IPS DF 6.9 (cell line): ENCODE measurements at places on chromosomes 1 and 21.

GRCh38 chr1:178120088-178120487 is 26.2 kb downstream of the RASAL2 start:
- H3K27ac ChIP-seq = no peak overlapping the region
- DNase-seq = no peak
- no peak overlapping the region for H3K4me3 ChIP-seq
- H3K4me1 ChIP-seq = peaks cover 1% of the 10 kb centered on the region; the same call in 1 of the 2 replicates
- H3K27me3 ChIP-seq = no peaks in the 10 kb centered on the region

GRCh38 chr1:47926461-47926999 is 70.7 kb downstream of the TRABD2B start:
- H3K4me1 ChIP-seq = no peaks in the 10 kb centered on the region
- H3K36me3 ChIP-seq = no peaks in the 10 kb centered on the region
- H3K27me3 ChIP-seq = no peaks in the 10 kb centered on the region
- no peak for DNase-seq

DNA sequence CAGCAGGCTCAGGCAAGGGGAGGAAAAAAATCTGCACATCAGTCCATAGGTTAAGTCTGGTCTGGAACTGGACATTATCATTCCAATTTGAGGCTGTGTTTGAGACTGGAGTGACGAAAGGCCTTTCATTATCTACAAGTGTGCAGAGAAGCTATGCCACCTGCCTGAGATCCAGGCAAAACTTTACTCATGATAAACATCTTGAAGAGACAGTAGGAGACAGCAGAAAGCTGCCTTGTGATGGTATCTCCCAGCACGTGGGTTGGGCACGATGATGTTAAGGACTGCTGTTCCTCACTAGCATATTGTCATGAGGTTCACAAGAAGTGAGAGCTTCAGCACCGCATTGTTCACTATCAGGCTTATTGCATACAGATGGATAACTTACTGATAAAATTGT is 126.4 kb downstream of the PLXNA2 start:
- DNase-seq = no peak
- H3K27me3 ChIP-seq = no peaks in the 10 kb centered on the region
- H3K4me3 ChIP-seq = no peak overlapping the region
- H3K27ac ChIP-seq = no peak overlapping the region

DNA sequence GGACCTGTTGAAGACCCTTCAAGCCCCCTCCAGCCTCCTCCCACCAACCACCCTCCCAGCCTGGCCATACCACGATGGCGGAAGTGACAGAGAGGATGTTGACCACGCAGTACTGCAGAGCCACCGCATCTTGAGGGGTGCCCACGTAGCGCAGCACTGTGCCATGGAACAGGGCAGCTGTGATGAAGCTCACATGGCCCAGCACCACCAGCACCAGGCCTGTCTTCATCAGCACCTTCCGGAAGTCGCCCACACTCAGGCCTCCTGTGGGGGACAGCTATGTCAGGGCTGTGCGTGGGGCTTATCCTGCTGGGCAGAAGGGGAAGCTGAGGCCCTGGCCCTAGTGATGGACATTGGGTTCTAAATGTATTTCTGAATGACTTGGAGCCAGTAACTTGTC is 3.1 kb downstream of the TMEM54 start:
- peaks cover 14% of the 10 kb centered on the region for H3K27me3 ChIP-seq
- no peak overlapping the region for H3K4me3 ChIP-seq
- no peaks in the 10 kb centered on the region for H3K4me1 ChIP-seq
- H3K36me3 ChIP-seq = no peaks in the 10 kb centered on the region

DNA sequence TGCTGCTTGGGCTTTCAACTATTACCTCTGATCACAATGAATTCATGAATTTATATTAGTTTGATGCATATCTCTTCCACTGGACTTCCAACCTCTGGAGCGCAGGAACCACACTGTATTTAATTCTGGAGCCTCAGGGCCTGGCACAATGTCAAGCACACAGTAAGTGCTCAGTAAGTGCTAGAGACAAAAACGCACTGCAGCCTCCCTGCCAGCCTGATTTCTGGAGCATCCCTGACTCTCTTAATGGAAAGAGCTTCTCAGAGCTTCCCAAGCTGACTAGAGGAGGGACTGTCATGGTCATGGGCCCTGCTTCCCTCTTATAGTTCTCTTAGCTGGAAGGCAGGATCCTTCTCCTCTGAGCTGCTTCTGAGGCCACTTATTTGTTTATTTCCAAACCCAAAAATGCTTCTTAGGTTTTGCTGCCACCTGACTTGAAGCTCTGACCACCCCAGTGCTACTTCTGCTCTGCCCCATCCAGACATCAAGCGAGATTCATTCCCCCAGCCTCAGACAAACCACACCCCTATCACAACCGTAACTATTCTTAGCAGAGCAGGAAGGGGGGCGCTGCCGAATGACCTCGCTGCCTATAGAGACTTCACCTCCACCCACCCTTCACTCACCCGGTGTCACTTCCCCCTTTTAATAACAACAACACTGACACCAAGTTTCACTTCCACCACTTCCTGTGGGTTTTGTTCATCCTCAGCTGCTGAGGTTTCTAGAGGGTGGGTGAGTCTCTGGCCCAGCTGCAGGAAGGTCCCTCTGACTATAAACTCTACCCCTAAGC is 33.6 kb downstream of the NUAK2 start:
- no peaks in the 10 kb centered on the region for H3K27me3 ChIP-seq
- H3K36me3 ChIP-seq = no peaks in the 10 kb centered on the region
- DNase-seq = no peak
- H3K4me3 ChIP-seq = no peak overlapping the region
- H3K4me1 ChIP-seq = peaks cover 16% of the 10 kb centered on the region
- H3K27ac ChIP-seq = no peak overlapping the region

DNA sequence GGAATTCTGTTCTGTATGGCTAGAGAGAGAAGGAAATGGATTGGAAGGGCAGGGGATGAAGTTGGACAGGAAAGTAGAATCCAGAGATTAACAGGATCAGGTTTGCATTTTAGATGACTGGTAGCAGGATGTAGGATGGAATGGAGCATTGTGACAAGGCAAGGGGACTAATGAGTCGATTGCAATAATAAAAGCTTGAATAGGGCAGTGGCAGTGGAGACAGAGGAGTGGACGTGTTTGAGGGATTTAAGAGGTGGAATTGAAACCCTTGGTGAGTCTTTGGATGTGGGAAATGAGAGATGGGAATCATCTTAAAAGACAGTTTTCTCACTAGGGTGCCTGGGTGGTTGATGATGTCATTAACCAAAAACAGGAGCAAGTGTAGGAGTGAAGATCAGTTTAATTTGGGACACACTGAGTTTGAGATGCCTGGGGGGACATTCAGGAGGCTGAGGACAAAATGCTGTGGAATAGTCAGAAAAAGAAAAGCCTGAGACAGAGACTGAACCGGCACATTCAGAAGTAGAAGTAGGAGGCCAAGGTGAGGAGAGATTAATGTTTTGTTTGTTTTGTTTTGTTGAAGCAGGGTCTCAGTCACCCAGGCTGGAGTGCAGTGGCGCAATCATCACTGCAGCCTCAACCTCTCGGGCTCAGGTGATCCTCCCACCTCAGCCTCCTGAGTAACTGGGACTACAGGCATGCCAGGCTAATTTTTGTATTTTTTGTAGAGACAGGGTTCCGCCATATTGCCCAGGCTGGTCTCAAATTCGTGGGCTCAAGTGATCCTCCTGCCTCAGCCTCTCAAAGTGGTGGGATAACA is 29.1 kb upstream of the C1orf146 start:
- H3K27me3 ChIP-seq = no peaks in the 10 kb centered on the region
- H3K4me3 ChIP-seq = no peak overlapping the region
- no peak for DNase-seq
- no peaks in the 10 kb centered on the region for H3K4me1 ChIP-seq
- no peaks in the 10 kb centered on the region for H3K36me3 ChIP-seq

DNA sequence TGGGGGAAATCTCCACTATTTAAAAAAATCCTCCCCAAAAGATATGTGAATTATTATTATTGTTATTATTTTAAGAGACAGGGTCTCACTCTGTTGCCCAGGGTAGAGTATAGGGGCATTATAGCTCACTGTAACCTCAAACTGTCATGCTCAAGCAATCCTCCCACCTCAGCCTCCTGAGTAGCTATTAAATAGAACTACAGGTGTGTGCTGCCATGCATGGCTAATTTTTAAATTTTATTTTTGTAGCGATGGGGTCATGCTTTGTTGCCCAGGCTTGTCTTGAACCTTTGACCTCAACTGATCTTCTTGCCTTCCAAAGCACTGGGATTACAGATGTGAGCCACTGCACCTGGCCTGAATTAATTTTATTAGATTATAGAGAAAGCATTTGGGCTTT is 116.8 kb downstream of the RABGAP1L start:
- DNase-seq = no peak
- H3K4me3 ChIP-seq = no peak overlapping the region
- H3K36me3 ChIP-seq = no peaks in the 10 kb centered on the region
- no peak overlapping the region for H3K27ac ChIP-seq
- no peaks in the 10 kb centered on the region for H3K27me3 ChIP-seq

DNA sequence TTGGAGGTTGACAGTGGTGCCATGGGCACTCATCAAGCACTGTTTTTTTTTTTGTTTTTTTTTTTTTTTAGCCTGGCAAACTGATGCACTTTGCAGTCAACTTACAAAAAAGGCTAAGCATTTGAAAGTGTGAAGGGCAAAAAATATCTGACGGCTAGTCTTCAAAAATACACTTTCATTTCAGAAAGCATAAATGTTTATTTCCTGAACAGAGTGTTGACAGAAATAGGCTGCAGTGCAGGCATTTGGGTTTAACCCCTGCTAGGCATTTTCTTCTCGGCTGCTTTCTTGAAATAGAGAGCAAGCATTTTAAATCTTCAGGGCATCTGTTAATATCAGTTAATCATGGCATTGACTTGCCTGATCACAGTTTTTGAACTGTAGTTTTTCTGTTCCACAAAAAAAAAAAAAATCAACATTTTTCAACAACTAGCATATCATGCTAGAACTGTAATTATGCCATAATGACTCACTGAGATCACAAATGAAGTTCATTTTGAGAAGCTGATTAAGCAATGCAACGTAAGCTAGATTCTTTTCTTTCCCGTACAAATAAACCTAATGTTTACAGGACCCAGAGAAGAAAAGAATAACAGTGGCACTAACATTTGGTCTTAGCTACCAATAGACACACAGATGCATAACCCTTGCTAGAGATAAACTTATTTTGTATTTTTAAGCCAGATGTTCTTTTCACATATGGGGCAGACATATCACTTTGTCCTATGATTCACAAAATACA is 100.4 kb upstream of the USH2A start:
- H3K4me1 ChIP-seq = no peaks in the 10 kb centered on the region
- H3K27ac ChIP-seq = no peak overlapping the region
- no peak overlapping the region for H3K4me3 ChIP-seq
- H3K36me3 ChIP-seq = no peaks in the 10 kb centered on the region
- no peak for DNase-seq
- H3K27me3 ChIP-seq = no peaks in the 10 kb centered on the region

DNA sequence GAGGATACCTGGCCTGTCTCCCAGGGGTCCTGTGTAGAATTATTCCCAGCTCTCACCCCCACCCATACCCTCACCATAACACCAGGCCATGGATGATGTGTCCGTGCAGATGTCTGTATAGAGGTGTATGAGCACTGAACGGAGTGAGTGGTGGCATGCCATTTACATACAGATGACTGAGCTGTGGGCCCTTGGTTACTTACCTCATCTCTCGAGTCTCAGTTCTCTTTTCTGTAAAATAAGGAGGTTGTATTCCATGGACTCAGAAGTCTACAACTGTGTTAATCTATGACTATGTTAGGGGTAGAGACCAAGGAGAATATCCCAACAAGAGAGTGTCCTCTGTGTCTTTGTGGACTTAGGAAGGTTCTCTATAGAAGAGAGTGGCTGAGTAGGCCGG is 65.6 kb upstream of the CD1D start:
- peaks cover 1% of the 10 kb centered on the region; the same call in 1 of the 2 replicates for H3K27me3 ChIP-seq
- no peaks in the 10 kb centered on the region for H3K36me3 ChIP-seq
- no peak overlapping the region for H3K4me3 ChIP-seq

GRCh38 chr1:77926561-77927357 is 38.3 kb downstream of the NEXN start:
- H3K36me3 ChIP-seq = no peaks in the 10 kb centered on the region
- H3K4me3 ChIP-seq = no peak overlapping the region
- H3K4me1 ChIP-seq = no peaks in the 10 kb centered on the region

- H3K4me1 ChIP-seq = no peaks in the 10 kb centered on the region; the same call in 1 of the 2 replicates
- H3K27me3 ChIP-seq = no peaks in the 10 kb centered on the region
- no peaks in the 10 kb centered on the region for H3K36me3 ChIP-seq
- no peak overlapping the region for H3K27ac ChIP-seq
- no peak for DNase-seq
Measured at GRCh38 chr21:39533545-39534380, 79.0 kb upstream of the B3GALT5 start.

- no peaks in the 10 kb centered on the region for H3K36me3 ChIP-seq
- H3K27me3 ChIP-seq = no peaks in the 10 kb centered on the region
- no peak for DNase-seq
Measured at GRCh38 chr1:9397047-9397446, 104.4 kb downstream of the SPSB1 start.

GRCh38 chr1:218785928-218786327 is 387.8 kb upstream of the LYPLAL1 start:
- no peaks in the 10 kb centered on the region for H3K4me1 ChIP-seq
- no peak for DNase-seq
- H3K36me3 ChIP-seq = no peaks in the 10 kb centered on the region
- H3K27me3 ChIP-seq = no peaks in the 10 kb centered on the region
- H3K4me3 ChIP-seq = no peak overlapping the region
- no peak overlapping the region for H3K27ac ChIP-seq

GRCh38 chr1:247173431-247173830 is 1.6 kb upstream of the ZNF124 start:
- H3K36me3 ChIP-seq = no peaks in the 10 kb centered on the region
- no peak overlapping the region for H3K4me3 ChIP-seq
- no peaks in the 10 kb centered on the region for H3K27me3 ChIP-seq

DNA sequence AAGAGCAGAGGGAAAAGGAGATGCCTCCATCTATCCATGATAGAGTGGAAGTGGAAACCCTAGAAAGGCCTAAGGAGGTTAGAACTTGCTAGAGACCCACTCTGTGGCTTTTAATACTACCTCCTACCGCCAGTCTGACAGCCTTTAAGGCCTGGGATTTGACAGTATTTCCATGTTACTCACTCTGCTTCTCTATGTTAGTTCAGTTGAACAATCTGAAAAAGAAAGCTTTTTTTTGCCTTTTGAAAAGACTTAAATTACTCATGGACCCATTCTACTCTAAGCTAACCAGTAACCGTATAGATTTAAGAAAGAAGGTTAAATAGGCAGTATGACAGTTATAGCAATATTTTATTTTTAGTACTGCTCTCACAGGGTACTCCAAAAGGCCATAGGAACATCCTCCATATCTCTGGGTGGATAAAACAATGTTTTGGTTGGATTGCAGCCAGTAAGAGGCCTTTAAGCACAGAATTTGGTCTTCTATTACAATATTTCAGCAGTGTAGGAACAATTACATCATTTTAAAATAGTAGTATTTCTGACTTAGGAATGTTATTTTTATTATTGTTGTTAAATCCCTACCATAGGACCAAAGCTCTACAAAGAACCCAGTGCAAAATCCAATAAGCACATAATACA is 15.9 kb upstream of the GPR25 start:
- H3K36me3 ChIP-seq = no peaks in the 10 kb centered on the region
- H3K4me1 ChIP-seq = no peaks in the 10 kb centered on the region
- no peaks in the 10 kb centered on the region for H3K27me3 ChIP-seq
- H3K27ac ChIP-seq = no peak overlapping the region
- DNase-seq = no peak
